ENCODE measurements at places on chromosomes 2 and 18. TPM values are rescaled to one million over a fixed set of nuclear protein-coding genes. Genes with fewer than 3 reads are reported as not detected.

Gene CFAP65
- not detected for total RNA-seq

Gene SCN3A
- 33.1 TPM for total RNA-seq

DNA sequence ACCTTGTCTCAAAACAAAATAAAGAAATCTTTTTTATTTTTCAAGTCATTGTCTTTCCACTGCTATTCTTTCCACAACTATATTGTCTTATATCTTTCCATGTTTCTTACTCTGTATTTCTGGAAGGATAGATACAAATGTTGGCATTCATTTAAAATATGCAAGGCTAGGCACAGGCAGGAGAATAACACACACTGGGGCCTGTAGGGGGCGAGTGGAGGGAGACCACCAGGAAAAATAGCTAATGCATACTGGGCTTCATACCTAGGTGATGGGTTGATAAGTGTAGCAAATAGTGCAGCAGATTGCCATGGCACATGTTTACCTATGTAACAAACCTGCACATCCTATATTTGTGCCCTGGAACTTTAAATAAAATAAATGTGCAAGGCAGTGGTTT is 9.6 kb downstream of the MRPL30 start:
- no peak for DNase-seq

Gene REG3A
- not detected for total RNA-seq

Gene PROM2
- 0.22 TPM for total RNA-seq

Gene WDR35
- 5.2 TPM for total RNA-seq

Gene ARHGAP15
- not detected for total RNA-seq

Gene GKN2
- not detected for total RNA-seq

Gene DNAH7
- not detected for total RNA-seq

- DNase-seq: peak; percentile 18
These were observed 20.1 kb downstream of the SLC66A3 start for GRCh38 chr2:11175293-11175795.

GRCh38 chr2:43885132-43885632 is 46.4 kb downstream of the ABCG8 start:
- DNase-seq: no peak

Gene KCNF1
- 3.5 TPM for total RNA-seq

DNA sequence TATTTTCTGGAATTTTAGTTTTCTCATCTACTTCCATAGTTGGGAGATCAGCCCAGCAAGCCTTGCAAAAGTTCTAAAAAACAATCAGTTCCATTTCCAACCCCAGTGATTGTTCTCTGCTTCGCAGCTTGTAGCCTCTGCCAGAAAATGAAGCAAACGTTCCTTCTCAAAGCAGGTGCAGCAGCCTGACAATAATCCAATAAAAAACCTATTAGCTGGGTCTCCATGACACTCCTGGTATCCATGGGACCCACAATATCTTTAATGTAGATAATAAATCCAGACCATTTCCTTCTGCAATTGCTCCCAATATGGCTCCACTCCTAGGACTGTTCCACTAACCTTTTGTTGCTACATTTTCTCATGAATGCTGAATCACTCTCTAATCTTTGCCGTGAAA is 140.8 kb upstream of the SETBP1 start:
- no peak for DNase-seq

GRCh38 chr18:75898651-75899050 is 471.1 kb upstream of the SMIM21 start:
- DNase-seq: no peak

- no peak for DNase-seq
These were observed 86.6 kb downstream of the WDSUB1 start for GRCh38 chr2:159199761-159200465.

DNA sequence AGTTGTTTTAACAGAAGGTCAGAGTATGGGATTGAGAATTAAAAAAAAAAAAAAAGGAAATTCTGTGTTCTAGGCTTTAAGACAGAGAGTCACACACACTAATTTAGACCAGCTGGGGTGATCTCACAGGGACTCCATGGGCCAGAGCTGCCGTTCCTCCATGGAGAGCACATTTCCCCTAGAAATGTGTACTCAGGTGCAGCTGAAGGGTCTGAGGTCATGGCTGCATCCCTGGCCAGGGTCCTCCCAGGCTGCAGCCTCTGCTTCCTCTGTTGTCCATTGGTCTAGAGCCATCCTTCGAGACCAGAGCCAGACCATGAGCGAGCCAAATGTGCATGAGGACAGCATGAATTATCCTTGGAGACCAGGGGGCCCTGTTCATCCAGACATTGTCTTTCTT is 190.1 kb upstream of the TNP1 start:
- no peak for DNase-seq

Data from lung microvascular endothelial cell (primary cell).